ENCODE measurements at places on chromosomes 2 and 18. TPM values are rescaled to one million over a fixed set of nuclear protein-coding genes. Genes with fewer than 3 reads are reported as not detected.

GRCh38 chr2:190657474-190658255 is 8.8 kb downstream of the NAB1 start:
- no peak for ATAC-seq

- ATAC-seq = no peak
These were observed 147.3 kb downstream of the RDH14 start for GRCh38 chr2:18412980-18413675.

DNA sequence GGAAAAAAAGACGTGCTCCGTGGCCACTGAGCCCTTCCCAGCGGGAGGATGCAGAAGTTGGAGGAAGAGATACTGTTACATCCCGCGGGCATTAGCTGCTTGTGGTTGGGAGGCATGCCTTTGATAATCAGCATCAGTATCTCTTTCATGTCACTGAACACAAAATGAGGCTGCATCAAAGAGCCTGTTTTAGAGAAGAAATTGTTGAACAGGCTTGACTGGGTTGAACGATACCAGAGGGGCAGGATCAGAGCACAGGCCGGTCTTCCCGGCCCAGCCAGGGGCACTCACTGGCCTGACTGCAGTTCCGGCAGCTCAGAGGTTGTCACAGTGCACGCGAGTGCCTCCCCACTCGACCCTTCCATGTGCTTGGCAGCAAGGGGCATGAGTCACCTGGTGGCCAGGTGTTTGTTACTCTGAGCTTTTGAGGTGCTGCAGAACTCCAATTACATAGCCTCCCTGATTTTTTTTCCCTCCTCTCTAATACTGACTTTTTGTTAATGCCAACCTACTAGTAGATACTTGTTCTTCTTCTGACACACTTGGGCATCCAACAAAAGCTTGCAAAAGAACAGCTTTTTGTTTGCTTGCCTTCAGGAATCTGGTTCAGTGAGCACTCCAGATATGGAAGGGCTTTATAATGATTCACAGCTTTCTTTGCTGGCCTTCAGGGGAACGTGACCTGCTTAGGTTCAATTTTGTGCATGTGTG is 121.6 kb downstream of the VAPA start:
- ATAC-seq = no peak

DNA sequence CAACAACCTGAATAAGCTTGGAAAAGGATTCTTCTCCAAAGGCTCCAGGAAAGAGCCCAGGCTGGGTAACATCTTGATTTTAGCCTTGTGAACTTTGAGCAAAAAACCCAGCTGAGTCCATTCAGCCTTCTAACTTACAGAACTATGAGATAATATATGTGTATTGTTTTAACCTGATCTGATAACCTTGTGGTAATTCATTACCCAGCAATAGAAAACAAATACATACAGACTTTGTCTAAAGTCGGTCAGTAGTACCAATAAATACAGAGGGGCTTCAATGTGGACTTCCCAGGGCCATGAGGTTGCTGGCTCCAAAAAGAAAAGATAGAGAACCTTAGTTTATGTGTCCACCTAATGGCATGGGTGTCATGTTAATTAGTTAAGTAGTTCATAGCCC is 191.8 kb downstream of the KCNH7 start:
- no peak for ATAC-seq

DNA sequence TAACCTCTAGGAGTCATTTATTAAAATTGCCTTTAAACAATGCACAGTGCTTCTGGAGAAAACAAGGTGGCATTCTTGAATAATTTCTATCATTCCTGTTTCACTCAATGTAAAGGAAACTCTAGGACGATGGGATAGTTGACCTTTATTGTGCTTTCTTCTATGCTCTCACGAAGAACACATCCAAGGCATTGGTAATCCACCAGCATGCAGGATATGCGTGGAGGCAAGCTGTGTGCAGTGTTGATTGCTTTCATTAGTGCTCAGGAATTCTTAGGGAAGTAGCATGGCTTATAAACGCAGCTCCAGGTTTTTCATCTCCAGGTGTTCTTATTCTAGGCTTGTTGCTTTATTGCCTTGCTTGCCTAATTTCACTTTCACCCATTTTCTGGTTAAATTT is 58.4 kb upstream of the CAVIN2 start:
- ATAC-seq = no peak

DNA sequence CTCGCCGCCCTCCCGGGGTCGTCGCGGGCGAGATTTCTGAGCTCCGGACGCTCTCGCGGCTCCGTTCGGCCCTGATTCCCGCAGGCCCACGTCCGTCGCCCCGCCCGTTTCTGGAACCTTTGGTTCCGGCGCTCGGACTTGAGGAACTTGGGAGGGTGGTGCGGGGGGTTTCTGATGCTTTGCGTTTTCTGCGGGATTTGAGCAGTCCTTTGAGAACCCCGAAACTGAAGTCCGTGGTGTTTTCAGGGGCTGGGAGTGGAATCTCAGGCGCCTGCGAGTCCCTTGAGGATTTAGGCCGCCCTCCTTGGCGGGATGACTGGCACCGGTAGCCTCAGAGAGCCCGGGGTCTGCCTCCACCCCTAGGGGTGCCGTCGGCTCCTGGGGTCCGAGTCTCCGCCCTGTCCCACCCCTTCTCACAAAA is 336 bp downstream of the THNSL2 start:
- ATAC-seq = peak; percentile 23

DNA sequence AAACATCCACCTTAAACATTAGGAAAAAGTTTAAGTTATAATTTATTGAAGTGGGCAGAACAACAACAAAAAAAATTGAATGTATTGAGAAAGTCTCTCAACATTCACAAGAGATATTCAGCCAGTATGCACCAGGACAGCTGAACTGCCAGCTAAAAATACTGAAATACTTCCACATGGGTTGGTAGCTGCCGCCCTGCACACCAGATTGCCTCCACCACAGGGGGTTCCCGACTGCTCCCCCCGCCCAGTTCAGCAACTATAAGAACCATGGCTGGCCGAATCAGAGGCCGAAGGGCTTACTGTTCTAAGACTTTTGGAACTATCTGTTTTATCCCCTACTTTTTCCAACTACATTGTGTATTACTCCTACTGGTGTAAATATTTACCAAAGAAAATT is 150.0 kb upstream of the LRP1B start:
- no peak for ATAC-seq

DNA sequence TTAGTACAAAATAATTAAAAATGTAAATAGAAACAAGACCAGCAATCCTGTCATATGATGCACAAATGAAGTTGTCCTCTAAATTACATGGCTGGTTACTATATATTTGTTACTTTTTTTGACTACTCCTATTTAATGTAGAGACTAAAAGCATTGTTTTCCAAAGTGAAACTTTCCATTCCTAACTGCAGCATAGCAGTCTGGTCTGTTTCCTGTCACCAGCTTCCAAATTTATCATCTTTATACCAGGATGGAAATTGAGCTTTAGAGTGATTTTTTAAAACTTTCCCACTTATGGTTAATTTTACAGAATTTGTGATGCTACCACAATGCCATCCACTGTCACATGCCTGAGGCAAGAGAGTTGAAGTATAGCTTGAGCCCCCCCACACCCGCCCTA is 33.5 kb upstream of the RAB27B start:
- no peak for ATAC-seq

DNA sequence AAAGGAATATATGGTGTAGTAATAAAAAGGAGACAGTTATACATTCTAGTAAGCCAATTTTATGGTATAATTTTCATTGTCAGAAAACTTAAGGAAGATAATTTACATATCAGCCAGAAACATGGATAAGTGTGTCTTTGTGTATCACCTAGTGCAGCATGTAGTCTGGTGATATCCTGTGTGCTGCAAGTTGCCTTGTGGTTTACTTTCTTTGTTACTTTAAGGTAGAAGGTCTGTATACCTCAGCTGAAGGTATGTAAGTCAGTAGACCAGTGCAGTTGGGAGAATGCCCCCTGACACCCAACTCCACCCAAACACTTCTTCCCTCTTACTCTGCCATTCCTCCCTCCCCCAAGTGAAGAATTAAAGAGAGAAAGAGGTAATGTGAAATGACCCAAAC is 11.0 kb downstream of the GORASP2 start:
- ATAC-seq = no peak

- no peak for ATAC-seq
These were observed 292.1 kb downstream of the EXOC6B start for GRCh38 chr2:72533765-72534164.

DNA sequence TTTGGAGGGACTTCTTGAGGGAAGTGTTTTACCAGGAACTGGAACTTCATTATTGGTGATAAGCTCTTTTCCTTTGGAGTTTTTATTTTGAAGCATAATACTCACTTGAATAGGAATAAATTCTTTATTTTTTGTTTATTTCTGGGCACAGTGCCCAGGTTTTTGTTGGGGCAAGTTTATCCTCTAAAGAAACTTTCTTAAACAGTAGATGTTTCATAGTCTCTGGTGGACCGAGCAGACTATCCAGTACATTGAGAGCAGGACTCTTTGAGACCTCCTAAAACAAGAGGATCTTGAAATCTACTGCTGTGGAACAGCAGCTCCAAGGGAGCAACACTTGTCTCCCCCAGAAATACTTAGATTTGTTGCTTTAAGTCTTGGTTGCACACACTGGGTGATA is 109.4 kb downstream of the PARD3B start:
- ATAC-seq = no peak

Gene C2orf49
- total RNA-seq = 23.8 TPM

Gene CROCC2
- total RNA-seq = not detected

Gene FEV
- not detected for total RNA-seq

Gene CAPN14
- 0.53 TPM for total RNA-seq

Gene CDH19
- not detected for total RNA-seq

All from activated T-helper 17 cell treated with anti-CD3 and anti-CD28 coated beads, Interleukin-2, amount 50 U/mL, for 72 hours (primary cell).